ELF-1 (cell line): ENCODE measurements at places on chromosomes 16 and 17.

- peak; percentile 86 for DNase-seq
These were observed 45.8 kb upstream of the ETV4 start for GRCh38 chr17:43591779-43592562.

- peak; percentile 58 for DNase-seq
These were observed 52.2 kb downstream of the TUBD1 start for GRCh38 chr17:59840329-59841090.

GRCh38 chr17:73196500-73196899 lies 3.6 kb downstream of the COG1 start:
- peak; percentile 89 for DNase-seq

DNA sequence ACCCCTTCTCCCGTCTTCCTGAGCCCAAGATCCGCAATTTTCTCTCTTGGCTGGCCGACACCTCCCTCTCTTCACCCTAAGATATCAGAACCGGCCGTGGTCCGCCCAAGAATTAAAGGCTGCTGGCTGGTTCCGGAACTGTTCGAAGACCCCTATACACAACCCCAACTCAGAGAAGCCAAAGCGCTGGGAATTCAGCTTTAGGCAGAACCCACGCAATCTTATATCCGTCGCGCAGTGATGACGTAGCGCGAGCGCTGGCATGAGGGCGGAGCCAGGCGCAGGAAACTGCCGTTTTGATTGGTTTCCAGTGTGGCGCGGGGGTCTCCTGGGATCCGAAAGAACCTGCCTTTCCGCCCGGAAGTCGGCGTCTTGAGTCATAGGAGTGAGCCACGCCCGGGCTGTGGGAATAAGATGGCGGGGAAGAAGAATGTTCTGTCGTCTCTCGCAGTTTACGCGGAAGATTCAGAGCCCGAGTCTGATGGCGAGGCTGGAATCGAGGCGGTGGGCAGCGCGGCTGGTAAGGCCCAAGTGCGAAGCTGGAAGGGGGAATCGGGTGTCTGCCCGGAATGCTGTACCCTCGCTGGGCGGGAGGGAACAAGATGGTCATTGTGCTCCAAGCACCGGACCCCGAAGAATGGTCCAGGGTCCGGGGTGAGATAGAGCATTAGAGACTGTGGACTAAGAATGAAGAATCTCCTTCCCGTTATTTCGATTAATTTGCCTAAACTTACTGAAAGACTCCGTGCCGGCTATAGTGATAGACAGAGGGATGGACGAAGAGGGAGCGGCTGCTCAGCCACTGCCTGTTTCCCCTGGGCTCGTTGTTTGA lies at the start of the genes RECQL5 and SAP30BP:
Gene RECQL5, minus strand, starts transcription at position 196 of the 832 bp plus-strand sequence. CDS start 597 bp downstream, outside the sequence.
Gene SAP30BP, plus strand, starts transcription at position 380 of the 832 bp plus-strand sequence. Its CDS starts 35 bp downstream, at position 415.
- DNase-seq: peak; percentile 99

- no peak for DNase-seq
These were observed 98.5 kb upstream of the RPRML start for GRCh38 chr17:47077576-47077975.

DNA sequence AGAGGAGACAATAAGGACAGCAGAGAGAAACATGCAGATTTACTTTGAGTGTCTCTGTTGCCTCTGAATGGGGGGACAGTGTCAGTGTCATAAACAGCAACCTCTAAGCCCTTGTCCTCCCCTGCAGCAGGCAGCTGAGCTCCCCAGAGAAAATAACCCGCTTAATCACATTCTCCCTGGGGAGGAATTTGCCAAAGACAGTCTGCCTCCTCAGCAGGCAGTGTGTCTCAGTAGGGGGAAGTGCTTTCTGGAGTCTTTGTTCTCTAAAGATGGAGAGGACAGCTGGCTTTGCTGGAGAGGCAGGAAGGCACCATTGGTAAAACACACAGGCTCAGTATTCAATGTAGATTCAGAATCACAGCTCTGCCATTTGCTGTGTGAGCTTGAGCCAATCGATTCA lies 16.1 kb downstream of the TEKT5 start:
- DNase-seq: peak; percentile 61

GRCh38 chr16:86726340-86726739 lies 148.0 kb downstream of the FOXL1 start:
- DNase-seq: no peak

GRCh38 chr17:58734811-58735210 lies 20.8 kb upstream of the PPM1E start:
- DNase-seq: no peak

- no peak for DNase-seq
These were observed 21.3 kb downstream of the C16orf74 start for GRCh38 chr16:85729452-85730185.
